ENCODE measurements at places on chromosomes 2 and 18.
A peak's percentile ranks its signal among the peaks of the same experiment; 100 is the strongest.

DNA sequence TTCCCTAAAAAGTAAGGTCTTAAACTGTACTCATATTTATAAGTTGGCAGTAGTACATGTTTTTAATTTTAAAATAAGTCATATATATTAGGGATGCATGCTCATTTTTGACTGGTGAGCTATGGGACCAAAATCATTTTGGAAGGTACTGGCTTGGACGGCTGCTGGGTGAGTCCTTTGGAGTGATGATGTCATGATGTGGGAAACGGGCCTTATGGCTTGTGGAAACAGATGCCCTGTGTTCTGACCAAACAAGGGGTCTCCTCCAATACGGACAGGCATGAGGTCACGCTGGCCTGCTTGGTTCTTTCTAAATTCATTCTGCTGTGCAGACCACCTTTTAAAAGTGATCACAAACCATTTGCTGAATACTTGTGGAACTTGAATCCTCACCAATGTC, 109.2 kb upstream of the MGAT5 start:
- DNase-seq: no peak

GRCh38 chr18:2706903-2707302, 51.4 kb downstream of the SMCHD1 start:
- no peak for DNase-seq

DNA sequence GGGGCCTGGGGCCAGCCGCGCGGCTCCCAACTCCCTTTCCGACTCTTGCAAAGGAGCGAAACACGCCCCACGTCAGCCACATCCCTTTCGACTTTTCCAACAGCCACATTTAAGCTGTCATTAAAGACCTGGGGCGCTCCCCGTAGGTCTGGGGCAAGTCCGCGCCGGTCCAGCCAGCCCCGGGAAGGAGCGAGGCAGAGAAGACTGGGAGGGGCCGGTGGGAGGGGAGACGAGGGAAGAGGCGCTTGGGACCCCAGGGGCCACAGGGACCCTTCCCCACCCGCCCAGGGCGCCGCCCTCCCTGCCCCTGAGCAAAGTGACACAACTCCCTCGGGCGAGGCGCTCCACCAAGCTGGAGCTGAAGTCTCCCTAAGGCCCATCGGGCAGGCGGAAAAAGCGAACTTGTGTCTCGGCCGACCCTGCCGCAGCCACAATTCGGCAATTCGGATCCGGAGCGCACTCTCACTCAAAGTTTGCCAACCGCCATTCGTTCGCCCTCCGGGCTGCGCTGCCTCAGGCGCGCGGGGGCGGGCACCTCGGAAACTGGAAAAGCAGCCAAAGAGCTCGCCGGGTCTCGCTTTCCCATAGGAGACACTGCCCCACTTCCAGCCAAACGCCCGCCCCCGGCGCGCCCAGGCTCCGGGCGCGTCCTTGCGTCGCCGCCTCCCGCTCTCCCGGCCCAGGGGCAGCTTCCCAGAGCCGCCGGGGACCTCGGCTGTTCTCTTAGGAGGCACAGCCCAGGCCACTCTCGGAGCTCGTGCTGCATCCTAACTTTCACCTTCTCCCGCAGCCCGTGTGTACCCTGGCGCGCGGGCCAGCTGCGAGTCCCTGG, 1.1 kb upstream of the KCTD1 start:
- peak; percentile 69 for DNase-seq

- DNase-seq: no peak
Measured at GRCh38 chr2:50687327-50687726, 344.6 kb downstream of the NRXN1 start.
